ENCODE measurements at places on chromosomes 5 and 9.

GRCh38 chr9:83447351-83447750 lies 90.8 kb downstream of the FRMD3 start:
- no peak for DNase-seq

DNA sequence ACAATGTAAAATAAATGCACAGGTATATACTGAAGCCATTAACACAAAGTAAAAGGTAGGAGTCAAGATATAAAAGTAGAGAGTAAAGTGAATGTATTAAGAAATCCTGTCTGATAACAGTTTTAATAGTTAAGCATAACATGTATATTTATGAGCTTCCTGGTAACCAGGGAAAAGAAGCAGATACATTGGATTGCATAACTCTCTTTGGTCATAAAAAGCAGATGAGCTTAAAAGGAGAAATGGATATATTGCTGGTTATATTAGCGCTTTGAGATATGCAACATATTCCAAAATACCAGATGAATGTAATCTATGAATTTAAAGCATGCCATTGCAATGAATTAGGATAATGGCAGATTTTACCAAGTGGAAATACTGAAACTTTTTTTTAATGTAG lies 6.2 kb upstream of the TNFSF8 start:
- no peak for DNase-seq

DNA sequence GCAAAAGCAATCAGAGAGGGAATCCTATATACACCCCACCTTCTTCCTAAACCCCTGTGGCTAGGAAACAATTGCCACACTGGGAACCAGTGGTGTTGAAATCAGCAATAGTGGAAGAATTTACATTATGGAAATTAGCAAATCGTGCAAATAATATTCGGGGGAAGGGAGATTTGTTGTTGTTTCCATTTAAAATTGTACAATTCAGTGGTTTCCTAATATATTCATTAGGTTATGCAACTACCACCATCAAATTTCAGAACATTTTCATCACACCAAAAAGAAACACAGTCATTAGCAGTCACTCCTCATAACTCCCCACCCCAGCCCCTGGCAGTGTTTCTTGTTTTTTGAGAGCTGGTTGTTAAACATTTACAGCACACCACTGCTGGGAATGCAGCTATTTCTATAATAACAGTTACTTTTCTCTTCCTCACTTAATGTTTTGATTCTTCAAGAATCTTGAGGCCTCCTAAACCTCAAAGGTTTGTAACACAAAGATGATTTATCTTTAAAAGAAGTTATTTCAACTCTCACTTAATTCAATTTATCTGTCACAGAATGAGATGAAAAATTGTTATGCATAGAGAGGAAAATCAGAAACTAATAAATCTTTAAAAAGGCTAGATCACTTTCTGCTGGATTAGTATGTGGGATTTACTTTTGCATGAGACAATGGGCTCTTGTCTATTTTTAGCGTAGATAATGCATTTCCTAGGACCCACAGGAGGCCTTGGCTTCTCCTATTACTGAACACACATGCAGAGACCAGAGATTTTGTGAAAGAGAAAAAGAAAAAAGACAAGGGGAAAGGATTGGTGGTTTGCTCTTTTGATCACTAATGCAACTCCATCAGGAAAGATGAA lies 91.8 kb upstream of the DAPK1 start:
- no peak for DNase-seq

- DNase-seq = no peak
Measured at GRCh38 chr5:154850255-154851062, at the start of gene FAXDC2. FAXDC2 (minus strand) TSS chr5:154850603; CDS start chr5:154838178, 12,425 bp downstream.

DNA sequence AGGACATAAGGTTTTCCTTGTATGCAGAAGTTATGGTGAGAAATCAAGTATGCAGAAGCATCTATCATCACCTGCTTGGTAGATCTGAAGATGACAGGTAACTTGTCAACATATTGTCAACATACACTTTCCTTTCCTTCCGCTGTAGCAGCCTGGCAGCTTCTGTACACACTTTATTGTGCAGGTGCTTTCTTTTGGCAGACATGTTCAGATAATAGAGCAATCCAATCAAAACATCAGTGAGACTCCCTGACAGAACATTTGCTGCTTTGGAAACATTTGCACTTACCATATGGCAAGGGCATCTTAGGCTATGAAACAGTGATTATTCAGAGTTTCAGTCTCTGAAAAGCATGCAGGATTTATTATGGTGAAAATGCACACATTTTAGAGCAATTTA lies 161.1 kb upstream of the CDH12 start:
- DNase-seq = no peak

DNA sequence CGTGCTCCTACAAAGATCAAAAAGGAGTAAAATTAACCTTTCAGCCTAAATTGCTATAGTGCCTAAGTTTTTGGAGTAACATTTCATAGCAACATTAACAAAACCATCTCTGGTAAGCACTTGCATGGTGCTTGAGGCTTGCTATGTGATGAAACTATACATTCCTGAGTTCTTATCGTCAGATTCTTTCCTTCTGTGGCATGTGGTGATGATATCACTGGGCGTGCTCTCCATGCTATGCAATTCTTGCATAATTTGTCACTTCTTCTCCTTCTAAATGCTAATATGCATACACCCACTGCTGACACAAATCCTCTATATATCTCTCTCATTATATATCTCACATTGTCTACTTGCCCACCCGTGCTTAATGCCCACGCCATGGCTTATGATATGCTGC lies 2019.9 kb downstream of the MAT2B start:
- DNase-seq = no peak

GRCh38 chr5:59579101-59579823 lies 314.3 kb downstream of the PDE4D start:
- no peak for DNase-seq

- DNase-seq = no peak
Measured at GRCh38 chr9:87684627-87685219, 41.2 kb upstream of the CTSL start.

DNA sequence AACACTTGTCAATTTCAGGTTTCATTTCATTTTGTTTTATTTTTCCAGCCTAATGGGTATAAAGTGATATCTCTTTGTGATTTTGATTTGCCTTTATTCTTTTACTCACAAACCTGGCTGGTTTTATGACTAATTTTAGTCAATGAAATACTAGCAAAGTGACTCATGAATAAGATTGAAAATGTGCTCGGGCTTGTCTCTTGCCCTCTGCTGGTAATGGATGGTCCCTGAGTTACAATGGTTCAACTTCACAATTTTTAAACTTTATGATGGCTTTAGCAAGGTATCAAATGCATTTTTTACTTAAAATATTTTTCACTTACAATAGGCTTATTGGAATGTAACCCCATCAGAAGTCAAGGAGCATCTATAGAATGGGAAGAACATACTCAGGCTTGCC lies 431.4 kb upstream of the CCNG1 start:
- no peak for DNase-seq

GRCh38 chr5:145904743-145905142 lies 31.6 kb upstream of the SH3RF2 start:
- DNase-seq = no peak

- no peak for DNase-seq
Measured at GRCh38 chr5:148816782-148817181, 9.6 kb upstream of the ADRB2 start.

DNA sequence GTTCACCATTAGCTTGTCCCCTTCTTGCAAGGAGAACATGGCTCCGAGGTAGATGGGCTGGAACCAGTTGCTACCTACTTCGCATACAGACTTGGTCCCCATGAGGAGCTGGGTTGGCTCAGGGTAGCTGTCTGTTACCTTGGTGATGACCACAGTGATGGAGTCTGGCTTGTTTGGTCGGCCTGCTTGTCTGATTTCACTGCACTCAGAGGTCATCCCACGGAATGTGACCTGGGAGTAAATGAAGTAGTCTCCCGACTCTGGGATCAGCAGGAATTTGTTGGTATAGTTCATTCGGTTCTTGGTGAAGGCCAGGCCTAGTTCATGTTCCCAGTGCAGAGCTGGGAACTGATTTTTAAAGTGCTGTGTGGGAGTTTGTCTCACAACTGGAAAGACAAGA lies 15.3 kb downstream of the TNFSF15 start:
- no peak for DNase-seq

DNA sequence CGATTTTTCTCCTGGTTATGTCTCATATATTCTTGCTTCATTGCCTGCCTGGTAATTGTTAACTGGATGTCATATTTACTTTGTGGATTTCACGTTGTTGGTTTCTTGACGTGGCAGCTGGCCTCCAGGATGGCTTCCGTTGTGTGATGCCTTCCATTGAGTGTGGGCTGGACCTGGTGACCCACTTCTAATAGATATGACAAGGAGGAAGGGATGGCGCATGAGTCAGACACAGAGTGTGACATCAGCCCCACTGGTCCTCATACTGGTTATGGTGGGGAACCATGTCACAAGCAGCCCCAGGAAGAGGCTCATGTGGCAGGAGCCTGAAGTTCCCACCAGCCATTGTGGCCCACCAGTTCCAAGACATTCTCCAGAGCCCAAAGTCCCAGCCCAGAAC lies 6.4 kb upstream of the PAEP start:
- no peak for DNase-seq

DNA sequence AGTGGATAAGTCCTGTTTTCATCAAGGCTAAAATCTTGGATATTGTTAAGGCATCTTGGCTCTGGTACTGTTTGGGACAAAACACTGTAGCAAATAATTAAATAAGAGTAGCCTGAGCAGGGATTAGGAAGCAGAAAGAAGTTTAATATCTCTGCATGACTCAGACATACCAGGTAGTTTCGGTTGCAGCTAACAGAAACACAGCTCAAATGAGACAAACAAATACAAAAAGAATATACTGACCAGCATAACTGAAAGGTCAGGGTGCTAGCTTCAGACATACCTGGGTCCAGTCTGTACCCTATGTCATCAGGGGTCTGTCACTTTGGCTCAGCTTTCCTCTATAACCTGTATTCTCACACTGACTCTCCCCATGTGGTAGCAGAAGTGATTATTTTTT lies 156.4 kb upstream of the MAP3K1 start:
- DNase-seq = no peak

GRCh38 chr9:125620216-125620615 lies 86.8 kb downstream of the MAPKAP1 start:
- DNase-seq = no peak

GRCh38 chr9:124272118-124272517 lies 14.4 kb downstream of the NEK6 start:
- no peak for DNase-seq

- DNase-seq = peak; percentile 48
Measured at GRCh38 chr5:91380491-91381238, 2.5 kb downstream of the ARRDC3 start.

GRCh38 chr9:127589955-127590370 lies 22.1 kb upstream of the STXBP1 start:
- no peak for DNase-seq

GRCh38 chr5:5644249-5644648 lies 221.8 kb downstream of the ICE1 start:
- DNase-seq = no peak

DNA sequence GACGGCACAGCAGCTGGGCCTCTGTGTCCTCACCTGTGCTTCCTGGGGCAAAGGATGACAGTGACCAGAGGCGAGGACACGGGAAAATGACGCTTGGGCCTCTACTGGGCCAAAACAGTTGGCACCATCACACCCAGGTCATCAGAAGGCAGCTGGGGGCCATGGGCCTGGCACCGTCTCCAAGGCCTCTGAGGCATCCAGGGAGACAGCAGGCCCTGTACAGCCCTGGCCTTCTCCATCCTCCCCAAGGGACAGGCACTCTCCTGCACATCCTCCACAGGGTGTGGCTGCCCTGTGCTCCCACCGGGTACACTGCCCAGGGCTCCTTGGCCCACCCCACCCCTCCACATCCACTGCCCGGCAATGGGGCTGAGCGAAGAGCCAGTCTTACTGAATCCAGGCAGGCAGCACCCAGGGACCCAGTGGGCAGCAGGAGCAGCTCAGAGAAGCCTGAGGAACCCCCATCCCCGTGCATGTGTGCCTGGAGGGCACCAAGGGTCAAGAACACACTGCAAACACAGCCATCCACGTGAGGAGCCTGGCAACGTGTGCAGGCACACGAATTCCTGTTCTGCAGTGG lies 4.0 kb downstream of the LPCAT1 start:
- no peak for DNase-seq

DNA sequence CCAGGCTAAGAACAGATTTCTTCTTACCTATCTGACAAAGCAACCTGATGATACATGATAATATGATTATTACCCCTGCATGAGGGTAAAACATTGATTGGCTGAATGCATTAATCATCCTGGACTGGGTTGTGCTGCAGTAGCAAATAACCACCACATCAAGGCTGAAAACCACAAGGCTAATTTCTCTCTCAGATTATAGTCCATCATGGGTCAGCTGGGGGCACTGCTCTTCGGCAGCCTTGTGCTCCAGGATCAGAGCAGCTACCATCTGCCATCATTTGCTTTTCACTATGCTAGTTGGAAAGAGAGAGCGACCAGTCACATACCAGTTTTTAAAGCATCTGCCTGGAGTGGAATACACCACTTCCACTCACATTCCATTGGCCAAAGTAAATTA lies 383.5 kb downstream of the RASEF start:
- no peak for DNase-seq

DNA sequence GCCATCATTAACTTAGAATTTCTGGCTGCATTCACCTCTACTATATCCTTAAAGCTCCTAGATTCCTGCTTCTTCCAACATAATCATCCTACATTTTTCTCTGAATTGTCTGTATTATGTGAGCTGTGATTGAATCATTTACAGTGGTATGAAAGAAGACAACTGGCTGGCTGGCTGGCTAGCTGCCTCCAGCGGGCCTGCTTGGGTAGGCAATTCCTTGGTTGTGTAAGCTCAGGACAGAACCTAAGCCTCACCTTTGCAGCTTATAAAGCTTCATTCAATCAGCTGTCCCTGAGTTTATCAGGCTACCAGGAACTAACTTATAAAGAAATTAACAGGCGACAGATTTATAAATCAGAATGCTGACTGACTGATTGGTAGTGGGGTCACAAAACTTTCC lies 162.7 kb upstream of the NR3C1 start:
- DNase-seq = no peak
